GM23248 (cell line): ENCODE measurements at places on chromosomes 2 and 18. TPM values are rescaled to one million over a fixed set of nuclear protein-coding genes. Genes with fewer than 3 reads are reported as not detected.

DNA sequence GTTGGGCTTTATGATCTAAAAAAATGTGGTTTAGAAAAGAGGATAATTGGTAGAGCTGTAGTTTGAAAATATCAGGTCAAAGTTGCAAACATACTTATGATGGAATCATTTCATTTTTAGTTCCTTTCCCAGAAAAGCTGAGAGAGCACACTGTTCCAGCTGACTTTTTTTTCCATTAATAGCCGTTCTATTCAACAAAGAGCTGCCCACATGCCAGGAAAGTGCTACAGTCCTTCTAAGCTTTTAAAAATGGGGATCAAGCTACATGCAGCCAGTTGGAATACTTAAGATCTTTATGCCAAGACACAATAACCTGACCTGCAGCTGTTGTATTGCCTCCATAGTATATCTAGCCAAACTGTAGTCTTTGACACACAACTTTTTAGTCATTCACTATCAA is 111.5 kb downstream of the GALNT3 start:
- no peak for DNase-seq

DNA sequence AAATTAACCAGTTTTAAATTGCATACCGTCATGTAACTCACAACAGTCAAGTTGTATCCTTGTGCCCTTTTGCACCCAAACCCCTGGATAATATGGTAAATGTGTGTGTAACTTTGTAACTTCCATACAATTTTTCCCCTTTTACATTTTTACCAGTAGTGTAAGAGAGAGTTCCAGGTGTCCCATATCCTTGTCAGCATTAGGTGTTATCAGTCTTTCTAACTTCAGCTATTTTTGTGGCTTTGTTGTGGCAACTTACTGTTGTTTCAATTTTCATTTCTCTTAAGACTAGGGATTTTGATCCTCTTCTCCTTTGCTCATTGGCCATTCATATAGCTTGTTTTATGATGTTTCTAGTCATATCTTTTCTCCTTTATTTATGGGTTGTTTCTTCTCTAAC is 94.6 kb downstream of the LCLAT1 start:
- no peak for DNase-seq

- DNase-seq, result no peak
Measured at GRCh38 chr2:98441706-98442450, 2.8 kb upstream of the INPP4A start.

GRCh38 chr2:170006587-170007325 is 171.2 kb upstream of the MYO3B start:
- DNase-seq, result peak; percentile 10

DNA sequence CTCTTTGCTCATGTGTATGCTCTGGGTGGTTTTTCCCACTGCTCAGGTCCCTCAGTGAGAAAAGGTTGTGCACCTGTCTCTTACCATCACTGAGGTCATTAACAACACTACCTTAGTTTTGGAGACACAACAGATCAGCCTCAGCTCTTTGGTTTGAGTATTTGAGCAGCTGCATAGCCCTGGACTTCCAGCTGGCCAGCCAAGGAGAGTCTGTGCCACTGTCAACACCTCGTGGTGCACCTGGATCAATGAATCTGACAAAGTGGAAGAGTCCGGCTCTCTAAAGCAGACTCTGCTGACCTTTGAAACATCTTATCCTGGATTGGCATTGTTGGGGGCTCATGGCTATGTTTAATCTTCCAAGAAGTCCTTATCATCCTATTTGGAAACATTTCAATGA is 30.0 kb downstream of the SERPINB8 start:
- DNase-seq, result no peak

DNA sequence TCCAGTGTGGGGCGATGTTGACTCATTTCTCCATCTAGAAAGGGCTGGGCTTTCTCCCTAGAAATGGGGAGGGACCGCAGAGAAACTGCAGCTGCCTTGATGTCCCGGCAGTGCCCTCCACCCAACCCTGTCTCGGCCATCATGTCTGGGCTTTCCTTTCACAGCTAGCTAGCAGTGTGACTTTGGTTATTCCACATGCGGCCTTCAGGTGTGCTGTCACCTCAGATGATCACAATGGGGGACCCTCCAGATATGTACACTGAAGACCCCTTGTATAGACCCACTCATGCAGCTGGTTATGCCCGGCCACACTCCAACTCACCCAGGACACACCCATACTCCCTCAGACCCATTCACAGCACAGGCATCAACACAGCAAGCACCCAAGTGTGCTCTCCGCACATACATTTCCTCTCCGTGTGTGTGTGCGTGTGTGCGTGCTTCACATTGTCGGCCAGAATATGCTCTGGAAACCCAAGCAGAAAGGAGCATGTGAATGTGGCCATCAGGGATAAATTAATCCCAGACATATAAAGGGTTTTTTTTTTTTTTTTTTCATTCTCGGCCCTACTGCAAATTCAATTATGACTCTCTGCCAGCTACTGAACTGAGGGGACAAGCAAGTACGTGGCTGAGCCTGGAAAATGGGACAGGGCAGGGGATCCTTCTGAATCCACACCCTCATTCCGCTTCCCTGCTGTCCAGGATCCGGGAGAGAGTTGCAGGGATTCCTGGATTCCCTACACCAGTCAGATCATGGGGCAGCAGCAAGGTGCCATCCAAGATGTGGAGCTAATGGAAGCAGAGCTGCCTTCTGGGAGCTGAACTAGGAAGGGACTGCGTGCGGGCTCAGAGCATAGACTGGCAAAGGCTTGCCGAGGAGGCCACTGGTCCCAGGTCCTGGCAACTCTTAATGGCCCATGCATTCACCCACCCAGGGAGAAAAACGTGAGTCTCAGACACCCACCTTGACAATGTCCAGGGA is 240.2 kb downstream of the DYSF start:
- no peak for DNase-seq

Gene MYO7B
- polyA plus RNA-seq, result not detected in 2 replicates

DNA sequence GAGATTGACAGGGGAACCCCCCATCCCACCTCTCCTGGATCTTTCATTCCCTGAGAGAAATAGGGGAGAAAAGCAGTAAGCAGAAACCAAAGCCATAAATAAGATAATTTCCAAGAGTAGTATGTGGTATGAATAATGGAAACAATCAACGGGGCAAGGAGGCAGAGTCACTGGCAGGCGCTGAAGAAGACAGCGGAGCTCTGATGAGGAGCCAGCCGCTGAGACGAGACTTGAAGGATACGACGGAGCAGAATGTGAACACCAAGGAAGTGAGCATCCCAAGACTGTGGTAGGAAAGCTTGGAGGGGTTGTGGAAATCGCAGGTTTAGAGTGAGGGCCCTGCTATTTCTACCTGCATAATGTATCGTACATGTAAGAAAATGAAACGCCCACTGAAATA is 93.6 kb upstream of the CBLN2 start:
- DNase-seq, result no peak

Gene ALPG
- polyA plus RNA-seq, result not detected in 2 replicates

DNA sequence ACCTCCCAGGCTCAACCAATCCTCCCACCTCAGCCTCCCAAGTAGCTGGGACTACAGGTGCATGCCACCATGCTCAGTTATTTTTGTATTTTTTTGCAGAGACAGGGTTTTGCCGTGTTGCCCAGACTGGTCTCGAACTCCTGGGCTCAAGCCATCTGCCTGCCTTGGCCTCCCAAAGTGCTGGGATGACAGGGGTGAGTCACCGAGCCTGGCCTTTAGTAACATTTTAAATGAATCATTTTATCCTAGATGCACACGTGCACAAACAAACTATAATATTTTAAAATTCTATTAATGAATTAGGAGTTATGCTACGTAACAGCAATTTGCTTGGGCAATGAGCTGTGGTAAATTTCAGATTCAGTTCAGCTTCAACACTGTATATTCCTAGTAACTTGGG is 862.5 kb upstream of the ID2 start:
- peak; percentile 52 for DNase-seq

DNA sequence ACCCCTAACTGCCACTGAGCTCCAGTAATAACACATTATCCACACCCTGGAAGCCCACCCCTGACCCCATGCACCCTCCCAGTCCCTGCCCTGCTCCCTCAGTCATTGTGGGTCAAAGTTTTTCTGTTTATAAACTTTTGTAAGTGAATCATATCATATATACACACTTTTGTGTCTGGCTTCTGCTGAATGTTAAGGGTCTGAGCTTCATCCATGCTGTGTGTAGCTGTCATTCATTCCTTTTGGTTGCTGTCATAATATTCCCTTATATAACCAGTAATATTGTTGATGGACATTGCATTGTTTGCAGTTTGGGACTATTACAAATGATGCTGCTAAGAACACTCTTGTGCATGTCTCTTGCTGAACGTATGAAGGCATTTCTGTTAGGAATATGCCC is 14.5 kb downstream of the CNNM4 start:
- peak; percentile 14 for DNase-seq

GRCh38 chr2:186992597-186992996 is 143.6 kb upstream of the ZSWIM2 start:
- no peak for DNase-seq

DNA sequence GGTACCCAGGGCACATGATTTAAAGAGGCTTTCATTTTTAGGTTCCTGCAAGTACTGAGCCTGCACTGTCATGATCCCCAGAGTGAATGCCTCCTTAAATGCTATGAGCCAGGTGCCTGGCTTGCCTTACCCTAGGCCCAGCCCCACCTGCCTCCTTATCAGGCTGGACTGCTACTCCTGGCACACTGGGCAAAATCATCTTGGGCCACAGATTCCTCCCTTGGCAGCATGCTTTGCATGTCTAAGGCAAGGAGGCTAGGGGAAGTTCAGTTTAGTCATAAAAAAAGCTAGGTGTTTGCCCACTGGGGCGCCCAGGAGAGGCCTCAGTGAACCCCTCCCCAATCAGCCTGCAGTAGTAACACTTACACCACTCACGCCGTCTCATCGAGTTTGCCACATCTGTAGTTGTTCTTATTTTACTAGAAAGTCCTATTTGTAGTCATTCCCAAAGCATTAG is 45.1 kb downstream of the LBH start:
- peak; percentile 65 for DNase-seq

GRCh38 chr2:33190393-33190937 is 243.7 kb downstream of the LTBP1 start:
- no peak for DNase-seq

DNA sequence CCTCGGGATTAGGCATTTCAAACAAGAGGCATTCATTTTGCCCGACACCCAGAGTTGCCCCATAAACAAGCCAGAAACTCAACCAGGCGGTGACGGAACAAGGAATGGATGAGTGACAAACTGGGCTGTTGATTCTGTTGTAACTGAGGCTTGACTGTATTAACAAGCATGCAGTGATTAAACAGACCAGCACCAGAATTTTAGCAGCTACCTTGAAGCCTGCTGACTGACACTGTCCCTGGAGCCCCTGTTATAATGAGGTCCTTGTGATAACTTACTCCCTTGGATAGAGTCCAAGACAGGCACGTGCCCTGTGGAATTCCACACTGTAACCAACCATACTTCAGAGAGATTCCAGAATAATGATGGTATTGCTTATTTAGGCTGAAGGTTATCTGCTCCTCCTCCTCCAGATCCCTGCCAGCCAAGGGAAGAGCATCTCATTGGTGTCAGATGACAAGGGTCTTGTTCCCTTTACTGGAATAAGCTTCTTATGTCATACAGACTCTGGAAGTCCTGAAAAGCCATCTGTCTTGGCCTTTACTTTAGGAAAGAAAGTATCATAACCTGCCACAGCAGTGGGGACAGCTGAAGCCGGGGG is 97.1 kb upstream of the RMDN2 start:
- peak; percentile 74 for DNase-seq

GRCh38 chr2:238139196-238140039 is 950 bp downstream of the KLHL30 start:
- no peak for DNase-seq

- peak; percentile 1 for DNase-seq
Measured at GRCh38 chr18:63378919-63379638, 12.1 kb upstream of the KDSR start.

DNA sequence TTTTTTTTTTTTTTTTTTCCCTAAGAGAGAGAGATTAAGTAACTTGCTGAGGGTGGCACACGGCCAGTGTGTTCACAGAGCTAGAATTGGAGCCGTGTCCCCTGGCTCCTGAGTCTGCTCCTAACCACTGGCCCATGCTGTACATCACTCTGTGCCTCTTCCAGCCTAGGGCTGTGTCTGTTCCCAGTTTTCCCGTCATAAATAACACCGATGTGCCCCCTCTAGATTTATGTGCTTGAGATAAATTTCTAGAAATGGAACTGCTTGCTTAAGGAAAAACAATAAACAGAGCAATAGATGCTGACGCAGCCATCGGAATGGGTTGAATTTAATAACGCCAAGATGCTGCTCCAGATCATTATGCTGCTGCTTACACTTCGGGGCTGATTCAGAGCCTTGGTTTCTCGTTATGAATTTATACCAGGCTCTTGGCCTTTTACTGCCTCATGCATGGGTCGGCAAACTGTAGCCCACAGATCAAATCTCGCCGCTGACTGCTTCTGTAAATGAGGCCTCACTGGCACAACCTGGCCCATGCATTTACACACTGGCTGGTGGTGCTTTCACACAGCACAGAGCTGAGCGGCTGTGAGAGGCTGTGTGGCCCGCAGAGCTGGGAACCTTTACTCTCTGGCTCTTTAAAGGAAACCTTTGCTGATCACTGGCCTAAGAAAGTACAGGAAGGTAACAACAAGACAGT is 58.1 kb downstream of the NDUFA10 start:
- DNase-seq, result peak; percentile 41

GRCh38 chr2:20551260-20551944 is 99.5 kb downstream of the HS1BP3 start:
- DNase-seq, result peak; percentile 61

DNA sequence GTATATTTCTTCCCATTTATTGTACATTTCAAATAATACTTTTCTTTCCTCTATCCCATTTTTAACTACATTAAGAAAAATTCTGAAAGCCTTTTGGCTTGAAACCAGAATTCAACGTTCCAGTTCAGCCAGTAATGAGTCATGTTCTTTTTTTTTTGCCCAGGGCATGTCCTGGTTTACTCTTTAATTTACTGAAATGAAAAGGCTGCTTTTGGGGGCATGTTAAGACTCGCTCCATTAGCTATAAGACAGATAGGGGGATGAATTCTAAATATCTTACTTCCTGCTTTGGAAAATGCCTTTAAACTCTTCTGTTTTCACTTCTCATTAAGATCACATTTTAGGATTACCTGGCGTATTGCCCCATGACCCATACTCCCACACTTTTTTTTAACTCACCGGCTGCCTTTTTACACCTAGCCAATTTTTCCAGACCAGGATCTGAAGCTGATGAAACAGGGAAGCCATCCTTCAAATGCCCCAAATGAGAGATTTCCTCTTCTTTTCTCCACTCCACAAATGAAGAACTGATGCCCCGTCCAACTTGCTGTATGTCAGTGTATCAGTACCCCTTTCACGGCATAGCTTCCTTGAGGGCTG is 585 bp downstream of the ABCA12 start:
- peak; percentile 69 for DNase-seq

- no peak for DNase-seq
Measured at GRCh38 chr18:64330931-64331330, 182.0 kb upstream of the LINC00305 start.

Gene DSG3
- polyA plus RNA-seq, result not detected in 2 replicates

Gene CXCR4
- polyA plus RNA-seq, result 0.15 and 0.16 TPM in 2 replicates

Gene CELF4
- polyA plus RNA-seq, result 0.24 TPM in 1 of 2 replicates, not detected in the other
